ENCODE measurements at places on chromosomes 4 and X. TPM values are rescaled to one million over a fixed set of nuclear protein-coding genes. Genes with fewer than 3 reads are reported as not detected.

The FGFR3 gene
- 1.4 TPM for total RNA-seq

The SAP30 gene
- 27.7 TPM for total RNA-seq

The PITX2 gene
- total RNA-seq, result not detected

The CENPVL1 gene
- not detected for total RNA-seq

The TGIF2LX gene
- total RNA-seq, result not detected

The UBE2D3 gene
- total RNA-seq, result 433 TPM

The SMIM43 gene
- total RNA-seq, result 0.85 TPM

The FABP2 gene
- not detected for total RNA-seq

The PNMA5 gene
- total RNA-seq, result not detected

The NKX3-2 gene
- total RNA-seq, result 0.05 TPM
